ENCODE measurements at places on chromosomes 12 and 14. TPM values are rescaled to one million over a fixed set of nuclear protein-coding genes. Genes with fewer than 3 reads are reported as not detected.
A peak's percentile ranks its signal among the peaks of the same experiment; 100 is the strongest.

GRCh38 chr14:55092341-55092740, 36.7 kb upstream of the LGALS3 start:
- DNase-seq: no peak

- DNase-seq: no peak
Observed at GRCh38 chr12:6891646-6892001, 13.0 kb upstream of the LRRC23 start.

DNA sequence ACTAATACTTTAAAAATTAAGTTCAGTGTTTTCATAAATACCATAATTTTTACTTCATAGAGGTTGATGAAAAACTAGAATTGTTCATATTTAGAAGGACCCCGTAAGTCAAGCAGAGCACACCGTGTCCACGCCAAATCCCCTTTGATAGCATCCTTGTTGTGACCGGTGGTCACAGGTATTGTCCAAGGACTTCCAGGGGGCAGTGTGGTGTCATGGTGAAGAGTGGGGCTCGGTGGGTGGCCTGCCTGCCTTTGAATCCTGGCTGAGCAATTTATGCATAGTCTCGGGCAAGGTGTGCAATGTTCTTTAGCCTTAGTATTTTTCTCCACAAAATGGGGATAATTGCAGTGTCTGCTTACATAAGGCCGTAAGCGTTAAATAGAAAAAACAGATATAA, 169.9 kb downstream of the KTN1 start:
- DNase-seq: no peak

DNA sequence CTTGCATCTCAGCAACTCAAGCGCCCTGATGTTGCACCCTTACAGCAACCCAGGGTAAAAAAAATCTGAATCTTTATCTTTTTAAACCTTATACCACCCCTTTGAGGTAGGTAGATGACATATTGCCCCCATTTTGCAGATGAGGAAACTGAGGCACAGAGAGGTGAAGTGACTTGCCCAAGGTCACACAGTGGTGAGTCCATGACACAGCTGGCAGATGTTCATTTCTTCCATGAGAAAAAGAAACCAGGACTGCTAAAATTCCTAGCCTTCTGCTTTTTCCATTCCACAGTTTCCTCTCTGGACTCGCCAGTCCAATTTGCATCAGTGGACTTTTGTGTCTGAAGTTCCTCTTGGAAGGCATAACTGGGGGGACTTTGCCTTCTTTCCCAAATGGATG, 79.3 kb downstream of the IGF1 start:
- DNase-seq: no peak

- no peak for DNase-seq
Observed at GRCh38 chr12:2680676-2681039, 114.1 kb upstream of the FKBP4 start.

GRCh38 chr12:103020839-103021238, 63.4 kb downstream of the ASCL1 start:
- DNase-seq: no peak

GRCh38 chr12:7101694-7102131, 7.3 kb downstream of the C1RL start:
- DNase-seq: no peak

GRCh38 chr14:34270361-34270760, 191.7 kb downstream of the SPTSSA start:
- DNase-seq: no peak

DNA sequence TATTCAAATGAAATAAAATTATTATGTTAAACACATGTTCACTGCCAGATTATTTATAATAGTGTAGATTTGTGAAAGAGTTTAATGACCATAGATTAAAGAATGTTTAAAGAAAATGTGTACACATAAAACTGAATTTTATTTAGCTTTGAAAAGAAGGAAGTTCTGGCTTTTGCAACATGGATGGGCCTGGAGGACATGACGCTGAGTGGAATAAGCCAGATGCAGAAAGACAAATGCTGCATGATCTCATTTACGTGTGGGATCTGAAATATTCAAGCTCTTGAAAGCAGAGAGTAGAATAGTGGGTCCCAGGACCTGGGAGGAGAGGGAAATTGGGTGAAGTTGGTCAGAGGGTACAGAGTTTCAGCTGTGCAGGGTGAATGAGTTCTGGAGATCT, 1261.2 kb downstream of the TMEM121 start:
- DNase-seq: no peak

GRCh38 chr12:116525418-116526001, 33.7 kb upstream of the MAP1LC3B2 start:
- DNase-seq: peak; percentile 85

DNA sequence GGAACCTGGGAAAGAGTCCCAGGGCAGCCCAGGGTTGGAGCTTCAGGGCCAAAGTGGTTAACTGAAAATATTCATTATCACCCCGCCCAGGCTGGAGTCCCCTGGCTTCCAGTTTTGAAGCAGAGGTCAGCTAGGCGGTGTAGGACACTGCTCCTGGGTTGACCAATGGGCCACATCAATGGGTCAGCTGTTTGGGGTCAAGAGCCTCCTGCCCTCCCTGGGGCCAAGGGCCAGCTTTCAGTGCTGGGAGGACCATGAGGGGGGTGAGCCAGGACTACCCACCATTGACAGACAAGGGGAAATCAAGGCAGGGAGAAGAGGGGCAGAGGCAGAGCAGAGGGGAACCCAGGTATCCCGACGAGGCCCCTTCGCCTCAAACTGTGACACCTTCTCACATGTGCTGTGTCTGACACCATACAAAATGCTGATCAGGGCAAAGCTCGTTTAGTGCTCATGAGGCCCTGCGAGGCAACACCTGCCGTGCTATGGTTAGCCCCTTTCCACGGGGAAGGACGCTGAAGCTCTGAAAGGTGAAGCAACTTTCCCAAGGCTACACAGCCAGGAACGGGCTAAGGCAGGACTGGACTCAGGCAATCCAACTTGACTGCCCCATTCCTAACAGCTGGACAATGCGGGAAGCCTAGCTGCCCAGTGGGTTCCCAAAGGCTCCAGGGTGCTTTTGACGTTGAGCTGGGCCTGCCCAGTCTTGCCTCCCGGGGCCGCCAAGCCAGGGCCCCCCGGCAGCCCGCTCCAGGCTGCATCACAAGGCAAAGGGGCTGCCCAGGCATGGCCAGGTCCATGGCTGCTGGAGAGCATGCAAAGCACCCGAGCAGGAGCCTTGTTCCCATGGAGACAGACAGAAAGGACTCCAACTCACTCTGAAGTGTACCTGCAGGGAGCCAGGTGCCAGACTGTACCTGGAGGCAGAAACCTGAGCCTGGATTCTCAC, 2.0 kb downstream of the SYNE3 start:
- no peak for DNase-seq

RPL10L gene
- total RNA-seq: not detected

- DNase-seq: no peak
Observed at GRCh38 chr12:50087995-50088394, 2.9 kb downstream of the SMARCD1 start.

KRT2 gene
- not detected for total RNA-seq

GRCh38 chr12:69840727-69841126, 15.7 kb downstream of the MYRFL start:
- DNase-seq: no peak

KRT74 gene
- not detected for total RNA-seq

DNA sequence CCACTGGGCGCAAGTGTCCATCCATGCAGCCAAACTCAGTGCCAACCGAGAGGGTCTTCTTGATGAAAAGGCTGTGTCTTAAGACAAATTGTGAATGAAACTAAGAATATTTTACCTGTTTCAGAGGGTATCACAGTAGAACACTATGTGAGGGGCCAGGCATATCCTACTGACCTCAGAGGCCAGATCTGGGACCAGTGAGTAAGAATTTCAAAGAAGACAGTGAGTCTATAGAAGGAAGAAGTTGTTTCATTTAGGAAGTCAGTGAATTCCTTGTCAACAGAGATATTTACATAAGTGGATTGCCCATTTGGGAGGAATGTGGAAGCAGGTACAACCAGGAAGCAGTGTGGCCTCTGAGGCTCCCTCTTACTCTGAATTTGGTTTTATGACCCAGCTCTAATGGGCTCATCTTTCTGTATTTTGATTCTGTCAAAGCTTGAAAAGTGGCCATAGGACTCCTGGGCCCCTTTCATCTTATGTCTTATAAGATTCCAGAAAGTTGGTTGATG, 137.4 kb downstream of the ZNF664 start:
- no peak for DNase-seq

DNA sequence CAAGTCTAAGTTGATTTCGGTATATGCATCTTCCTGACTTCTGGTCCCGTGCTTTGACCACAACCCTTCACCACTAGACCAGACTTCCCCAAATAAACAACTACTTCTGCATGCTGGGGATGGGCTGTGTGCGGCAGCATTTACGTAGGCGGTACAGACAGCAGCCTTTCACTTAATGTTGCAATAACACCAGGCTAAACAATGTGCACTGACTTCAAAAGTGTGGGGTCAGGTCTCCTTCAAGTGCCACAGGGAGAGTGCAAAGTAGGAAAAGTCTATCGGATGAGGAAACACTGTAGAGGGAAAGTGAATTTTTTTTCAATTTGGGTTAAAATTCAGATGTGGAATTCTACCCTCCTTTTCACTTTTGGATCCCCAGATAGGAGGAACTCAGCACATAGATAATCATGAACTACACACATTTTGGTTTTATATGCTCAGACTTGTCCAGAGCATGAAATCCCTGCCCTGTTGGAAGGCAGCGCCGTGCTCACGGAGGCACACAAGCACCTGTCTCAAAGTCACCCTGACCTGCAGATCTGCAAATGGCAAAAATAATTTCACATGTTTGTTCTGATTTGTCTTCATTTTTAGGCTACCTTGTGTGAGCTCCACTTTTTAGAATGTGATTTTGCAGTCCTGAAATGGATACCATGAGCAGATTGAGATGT, 3.6 kb upstream of the FOS start:
- DNase-seq: no peak

- peak; percentile 62 for DNase-seq
Observed at GRCh38 chr14:35818346-35819115, 7.6 kb upstream of the BRMS1L start.

DNAH10 gene
- 0.16 TPM for total RNA-seq

DNA sequence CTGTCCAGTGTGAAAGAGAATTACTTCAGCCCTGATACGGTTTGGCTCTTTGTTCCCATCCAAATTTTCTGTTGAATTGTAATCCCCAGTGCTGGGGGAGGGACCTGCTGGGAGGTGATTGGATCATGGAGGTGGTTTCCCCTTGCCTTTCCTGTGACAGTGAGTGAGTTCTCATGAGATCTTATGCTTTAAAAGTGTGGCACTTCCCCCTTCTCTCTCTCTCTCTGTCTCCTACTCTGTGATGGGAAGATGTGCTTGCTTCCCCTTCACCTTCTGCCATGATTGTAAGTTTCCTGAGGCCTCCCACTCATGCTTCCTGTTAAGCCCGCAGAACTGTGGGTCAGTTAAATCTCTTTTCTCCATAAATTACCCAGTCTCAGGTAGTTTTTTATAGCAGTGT, 5.5 kb upstream of the SLC15A5 start:
- DNase-seq: no peak

GRCh38 chr12:124194893-124195566, 99.9 kb upstream of the RFLNA start:
- DNase-seq: no peak

- DNase-seq: peak; percentile 68
Observed at GRCh38 chr14:37903343-37904191, 304.1 kb upstream of the SSTR1 start.

- DNase-seq: no peak
Observed at GRCh38 chr14:91419044-91419397, 1.4 kb upstream of the CCDC88C start.

- no peak for DNase-seq
Observed at GRCh38 chr12:53806721-53807120, 54.9 kb upstream of the CISTR start.

DNA sequence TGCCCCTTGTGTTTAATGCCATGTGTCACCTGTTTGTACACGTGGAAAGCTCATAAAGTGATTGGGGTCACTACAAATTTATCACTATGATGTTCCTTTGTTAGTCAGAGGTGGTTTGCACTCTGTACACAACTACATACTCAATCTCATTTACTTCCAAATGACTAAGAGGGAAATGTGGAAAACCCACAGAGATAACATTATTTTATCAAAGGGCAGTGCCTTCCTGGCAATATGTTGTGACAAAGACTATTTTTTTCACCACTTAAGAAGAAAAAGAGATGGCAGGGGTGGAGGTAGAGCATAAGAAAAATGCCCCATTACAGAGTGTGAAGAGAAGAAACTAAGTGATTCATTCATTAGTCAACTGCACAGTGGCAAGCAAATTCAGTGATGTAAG, 1064.1 kb upstream of the FLRT2 start:
- no peak for DNase-seq

DPY19L2 gene
- total RNA-seq: 3.3 TPM

DNA sequence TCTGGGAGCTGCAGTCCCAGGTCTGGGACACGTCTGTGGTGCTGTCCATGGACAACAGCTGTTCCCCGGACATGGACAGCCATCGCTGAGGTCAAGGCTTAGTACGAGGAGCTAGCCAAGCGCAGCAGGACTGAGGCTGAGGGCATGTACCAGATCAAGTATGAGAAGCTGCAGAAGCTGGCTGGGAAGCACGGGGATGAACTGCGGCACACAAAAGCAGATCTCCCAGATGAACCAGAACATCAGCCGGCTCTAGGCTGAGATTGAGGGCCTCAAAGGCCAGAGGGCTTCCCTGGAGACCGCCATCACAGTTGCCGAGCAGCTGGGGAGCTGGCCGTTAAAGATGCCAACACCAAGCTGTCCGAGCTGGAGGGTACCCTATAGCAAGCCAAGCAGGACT, 375.3 kb downstream of the SEC23A start:
- DNase-seq: peak; percentile 8

GPHB5 gene
- total RNA-seq: not detected

GRCh38 chr12:49673446-49674317, 33.5 kb downstream of the FMNL3 start:
- DNase-seq: peak; percentile 99

- DNase-seq: no peak
Observed at GRCh38 chr14:90677484-90678050, 138.7 kb downstream of the TTC7B start.

PLD4 gene
- total RNA-seq: 0.10 TPM

DNA sequence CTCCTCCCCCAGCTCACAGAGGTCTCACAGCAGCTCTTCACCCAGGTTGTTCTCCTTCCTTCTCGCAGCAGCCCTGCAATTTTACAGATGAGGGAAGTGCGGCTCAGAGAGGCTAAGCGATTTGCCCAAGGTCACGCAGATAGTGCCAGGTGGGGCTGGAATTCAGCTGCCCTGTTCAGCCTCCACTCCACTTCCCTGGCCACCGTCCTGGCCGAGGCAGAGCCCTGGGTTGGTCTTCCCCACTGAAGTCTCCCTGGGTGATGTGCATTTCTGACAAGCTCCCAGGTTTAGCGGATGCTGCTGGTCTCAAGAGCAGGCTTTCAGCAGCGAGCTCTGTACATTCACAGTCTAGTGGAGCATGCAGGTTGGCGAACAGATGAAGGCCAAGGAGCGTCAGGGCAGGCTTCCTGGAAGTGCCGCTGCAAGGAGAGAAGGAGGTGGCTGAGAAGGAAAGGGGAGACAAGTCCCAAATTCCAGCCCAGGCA, 28.9 kb upstream of the EML1 start:
- no peak for DNase-seq

Data from myocyte (in vitro differentiated cells).